Vagina (tissue), 2 donors: ENCODE measurements at places on chromosomes 4 and X.

- no peak for DNase-seq
These were observed 608 bp downstream of the RAPGEF2 start for GRCh38 chr4:159103384-159103990.

GRCh38 chrX:93791304-93791703, 117.3 kb downstream of the FAM133A start:
- no peak for DNase-seq

GRCh38 chrX:152343306-152343705, 107.8 kb downstream of the GABRA3 start:
- DNase-seq = no peak

- DNase-seq = no peak
These were observed 22.0 kb downstream of the AFAP1 start for GRCh38 chr4:7917669-7918068.

GRCh38 chrX:125786316-125786715, 379.8 kb downstream of the DCAF12L2 start:
- DNase-seq = no peak

DNA sequence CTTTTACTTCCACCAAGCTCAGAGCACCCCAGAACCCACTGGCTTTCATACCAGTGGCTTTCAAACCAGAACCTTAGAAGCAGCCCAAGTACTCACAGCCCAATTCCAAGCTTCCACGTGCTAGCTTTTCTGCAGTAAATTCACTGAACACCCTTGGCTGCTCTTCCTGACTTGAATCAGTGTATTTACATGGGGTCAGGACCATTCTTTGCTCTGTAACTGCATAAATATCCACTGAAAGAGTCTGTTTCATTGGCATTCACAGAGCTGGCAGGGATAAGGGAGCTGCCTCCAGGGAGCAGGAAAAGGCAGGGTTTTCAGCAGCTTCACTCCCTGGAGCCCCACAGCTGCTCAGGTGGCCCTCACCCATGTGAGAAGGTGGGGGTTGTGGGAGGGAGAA, 43.8 kb downstream of the RAI2 start:
- DNase-seq = no peak
